NCI-H2227 treated with DMSO at 0.1 percent for 48 hours (cell line): ENCODE measurements at places on chromosomes 5 and 9.

- DNase-seq = no peak
Observed at GRCh38 chr5:118185018-118185417, 803.3 kb downstream of the DTWD2 start.

GRCh38 chr5:32646061-32646969 lies 61.0 kb downstream of the SUB1 start:
- no peak for DNase-seq

- no peak for DNase-seq
Observed at GRCh38 chr5:117497601-117498000, 923.0 kb upstream of the SEMA6A start.

- no peak for DNase-seq
Observed at GRCh38 chr9:115764645-115765044, 388.9 kb upstream of the PAPPA start.

DNA sequence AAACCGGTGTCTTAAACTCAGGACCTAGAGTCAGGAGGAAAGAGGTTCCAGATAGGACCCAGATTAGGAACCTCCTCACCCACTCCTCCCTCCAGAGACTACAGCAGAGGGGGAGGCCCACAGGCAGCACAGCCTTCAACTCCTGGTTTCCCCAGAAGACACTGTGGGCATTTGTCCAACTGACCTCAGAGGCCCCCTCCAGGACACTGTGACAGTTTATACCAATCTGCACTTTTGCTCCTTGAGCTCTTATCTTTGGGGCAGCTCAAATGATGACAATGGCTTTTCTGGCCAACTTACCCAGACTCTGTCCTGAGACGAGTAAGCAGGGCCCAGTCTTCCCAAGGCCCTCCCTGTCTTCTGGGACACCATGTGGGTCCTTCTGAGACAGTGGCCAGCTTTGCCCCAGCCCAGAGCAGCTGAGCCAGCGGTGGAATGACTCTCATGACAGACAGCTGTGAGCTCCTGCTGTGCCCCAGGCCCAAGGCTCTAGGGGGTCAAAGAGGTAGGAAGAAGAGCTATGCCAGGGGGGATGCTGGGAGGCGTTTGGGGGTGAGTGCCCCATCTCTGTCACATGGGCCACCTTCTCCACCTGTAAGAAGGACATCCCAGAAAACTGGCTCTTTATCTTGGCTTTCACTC lies 14.3 kb downstream of the OR2V2 start:
- no peak for DNase-seq

GRCh38 chr5:150299571-150300327 lies 3.0 kb downstream of the ARSI start:
- no peak for DNase-seq

GRCh38 chr5:68141494-68141893 lies 74.1 kb upstream of the PIK3R1 start:
- DNase-seq = no peak

DNA sequence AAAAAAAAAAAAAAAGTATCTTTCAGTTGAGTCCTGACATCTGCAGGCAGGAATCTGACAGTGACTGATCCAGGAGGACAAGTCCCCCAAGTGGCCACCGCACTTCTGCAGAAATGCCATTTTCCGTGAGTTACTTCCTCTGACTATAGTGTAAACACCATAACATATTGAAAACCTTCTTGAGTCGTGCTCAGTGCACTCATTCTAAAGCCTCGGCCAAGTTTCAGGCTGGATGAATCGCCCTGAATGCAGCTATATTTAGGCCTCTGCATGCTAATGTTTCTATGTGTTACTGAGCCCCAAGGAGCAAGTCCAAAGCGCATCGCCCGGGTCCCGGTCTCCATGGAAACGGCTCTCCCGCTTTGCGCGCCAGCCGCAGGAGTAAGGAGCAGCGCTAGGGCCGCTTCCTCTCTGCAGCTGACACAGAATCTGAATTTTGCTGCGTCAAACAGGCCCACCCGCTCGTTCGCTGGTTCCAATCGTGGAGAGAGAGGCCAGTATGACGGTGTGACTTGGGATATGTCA lies 335.4 kb downstream of the MSX2 start:
- DNase-seq = no peak

DNA sequence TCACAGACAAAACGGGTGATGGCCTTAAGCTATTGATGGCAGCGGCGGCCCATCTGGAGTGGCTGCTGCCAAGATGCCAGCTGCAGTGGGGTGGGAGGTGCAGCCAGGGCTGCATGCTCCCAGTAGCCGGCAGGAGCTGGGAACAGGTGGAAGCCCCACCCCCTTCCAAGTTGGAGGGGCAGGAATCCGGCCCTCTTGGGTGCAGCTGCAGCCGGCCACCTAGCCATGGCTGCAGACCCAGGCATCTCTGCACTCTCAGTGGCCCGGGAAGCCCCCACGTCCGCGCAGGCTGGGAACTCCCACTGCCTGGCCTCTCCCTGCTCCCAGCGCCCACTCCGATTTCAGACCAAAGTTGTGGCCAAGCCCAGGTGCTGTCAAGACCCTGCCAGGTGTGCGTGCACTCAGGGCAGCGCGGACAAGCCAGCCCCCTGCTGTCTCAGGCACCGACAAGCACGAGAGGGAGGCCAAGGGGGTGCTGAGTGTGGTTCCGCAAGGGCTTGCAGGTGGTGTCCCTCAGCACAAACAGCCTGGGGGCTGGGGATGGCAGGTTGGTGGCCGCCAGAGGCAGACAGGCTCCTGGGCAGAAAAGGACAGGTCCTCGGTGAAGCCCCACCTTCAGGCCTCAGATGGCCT lies 115.1 kb upstream of the TSLP start:
- DNase-seq = no peak

DNA sequence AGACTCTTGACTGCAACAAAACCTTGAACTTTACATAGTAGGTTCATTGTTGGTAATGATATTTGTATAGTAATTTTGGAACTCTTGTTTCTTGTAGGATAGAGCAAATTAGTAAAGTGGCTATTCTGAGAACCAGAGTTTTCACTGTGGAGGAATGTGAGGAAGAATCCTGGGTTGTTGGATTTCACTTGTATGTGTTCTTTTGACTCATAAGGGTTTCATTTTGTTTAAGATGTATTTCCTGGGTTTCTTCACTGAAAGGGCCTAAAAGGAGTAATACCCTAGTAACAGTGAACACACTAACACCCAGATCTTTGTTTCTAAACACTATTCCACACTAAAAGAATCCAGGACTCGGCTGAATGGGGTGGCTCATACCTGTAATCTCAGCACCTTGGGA lies 20.1 kb downstream of the TTC1 start:
- DNase-seq = no peak

- no peak for DNase-seq
Observed at GRCh38 chr5:139379626-139380449, 3.3 kb downstream of the SLC23A1 start.

- no peak for DNase-seq
Observed at GRCh38 chr5:87457706-87458105, 45.0 kb upstream of the CCNH start.

DNA sequence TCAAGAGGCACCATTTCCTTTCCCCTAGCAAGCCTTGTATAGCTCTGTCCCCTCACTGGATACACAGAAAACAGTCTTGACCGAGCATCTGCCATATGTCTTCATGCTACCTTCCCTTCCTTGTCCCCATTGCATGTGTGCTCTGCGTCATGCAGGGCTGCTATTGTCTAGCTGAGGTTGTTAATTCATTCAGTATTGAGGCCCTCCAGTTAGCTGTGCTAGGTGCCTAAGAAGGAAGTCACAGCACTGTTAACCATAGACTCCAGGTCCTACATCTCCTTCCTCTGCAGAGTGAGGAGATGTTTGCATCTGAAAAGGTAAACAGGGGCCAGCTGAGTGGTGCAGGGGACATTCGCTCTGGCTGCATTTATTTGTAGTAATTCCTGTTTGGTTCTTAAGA lies 48.2 kb downstream of the SLC1A3 start:
- DNase-seq = no peak

GRCh38 chr9:108271646-108272348 lies 584.0 kb downstream of the ACTL7B start:
- no peak for DNase-seq

DNA sequence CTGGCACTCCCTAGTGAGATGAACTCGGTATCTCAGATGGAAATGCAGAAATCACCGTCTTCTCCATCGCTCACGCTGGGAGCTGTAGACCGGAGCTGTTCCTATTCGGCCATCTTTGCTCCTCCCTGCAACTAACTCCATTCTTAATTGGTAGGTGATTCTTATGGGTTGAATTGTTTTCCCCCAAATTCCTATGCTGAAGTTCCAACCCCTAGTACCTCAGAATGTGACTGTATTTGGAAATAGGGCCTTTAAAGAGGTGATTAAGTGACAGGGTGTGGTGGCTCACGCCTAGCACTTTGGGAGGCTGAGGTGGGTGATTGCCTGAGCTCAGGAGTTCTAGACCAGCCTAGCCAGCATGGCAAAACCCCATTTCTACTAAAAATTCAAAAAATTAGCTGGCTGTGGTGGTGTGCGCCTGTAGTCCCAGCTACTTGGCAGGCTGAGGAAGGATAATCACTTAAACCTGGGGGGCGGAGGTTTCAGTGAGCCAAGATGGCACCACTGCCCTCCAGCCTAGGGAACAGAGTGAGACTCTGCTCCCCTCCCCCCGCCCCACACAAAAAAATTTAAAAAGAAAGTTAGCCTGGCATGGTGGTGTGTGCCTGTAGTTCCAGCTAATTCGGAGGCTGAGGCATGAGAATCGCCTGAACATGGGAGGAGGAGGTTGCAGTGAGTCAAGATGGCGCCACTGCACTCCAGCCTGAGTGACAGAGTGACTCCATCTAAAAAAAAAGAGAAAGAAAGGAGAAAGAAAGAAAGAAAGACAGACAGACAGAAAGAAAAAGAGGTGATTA lies 25.2 kb upstream of the FOCAD start:
- no peak for DNase-seq

GRCh38 chr5:111810112-111810511 lies 53.1 kb upstream of the NREP start:
- no peak for DNase-seq

DNA sequence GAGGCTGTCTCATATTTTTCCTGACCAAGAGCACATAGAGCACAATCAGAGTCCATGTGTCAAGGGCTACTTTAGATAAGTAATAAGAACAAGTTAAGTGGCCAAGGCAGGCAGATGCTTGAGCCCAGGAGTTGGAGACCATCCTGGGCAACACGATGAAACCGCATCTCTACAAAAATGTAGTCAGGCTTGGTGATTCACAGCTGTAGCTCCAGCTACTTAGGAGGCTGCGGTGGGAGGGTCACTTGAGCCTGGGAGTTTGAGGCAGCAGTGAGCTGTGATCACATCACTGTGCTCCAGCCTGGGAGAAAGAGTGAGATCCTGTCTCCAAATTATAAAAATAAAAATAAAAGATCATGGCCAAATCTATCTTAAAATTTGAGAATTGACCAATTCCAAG lies 767.9 kb upstream of the CTNND2 start:
- no peak for DNase-seq

GRCh38 chr5:77008413-77008812 lies 21.8 kb upstream of the AGGF1 start:
- no peak for DNase-seq

GRCh38 chr5:24163091-24163490 lies 481.7 kb downstream of the CDH10 start:
- DNase-seq = no peak

DNA sequence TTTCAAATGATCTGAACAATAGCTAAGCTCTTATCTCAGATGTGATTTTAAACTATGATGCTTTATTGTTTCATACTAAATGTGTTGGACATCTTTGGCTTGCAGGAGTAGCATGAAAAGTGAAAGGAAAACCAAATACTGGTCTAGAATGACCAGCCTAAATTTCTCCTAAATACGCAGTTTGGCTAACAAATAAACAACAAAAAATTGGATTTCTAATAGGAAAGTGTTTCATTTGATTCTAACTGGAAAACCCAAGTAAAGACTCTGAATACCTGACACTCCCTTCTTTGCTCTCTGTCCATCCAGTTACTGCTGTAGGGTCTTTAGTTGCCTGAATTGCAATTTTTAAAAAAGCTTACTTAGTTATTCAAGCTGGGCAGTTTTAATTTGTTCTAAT lies 111.7 kb upstream of the ACOT12 start:
- DNase-seq = no peak

DNA sequence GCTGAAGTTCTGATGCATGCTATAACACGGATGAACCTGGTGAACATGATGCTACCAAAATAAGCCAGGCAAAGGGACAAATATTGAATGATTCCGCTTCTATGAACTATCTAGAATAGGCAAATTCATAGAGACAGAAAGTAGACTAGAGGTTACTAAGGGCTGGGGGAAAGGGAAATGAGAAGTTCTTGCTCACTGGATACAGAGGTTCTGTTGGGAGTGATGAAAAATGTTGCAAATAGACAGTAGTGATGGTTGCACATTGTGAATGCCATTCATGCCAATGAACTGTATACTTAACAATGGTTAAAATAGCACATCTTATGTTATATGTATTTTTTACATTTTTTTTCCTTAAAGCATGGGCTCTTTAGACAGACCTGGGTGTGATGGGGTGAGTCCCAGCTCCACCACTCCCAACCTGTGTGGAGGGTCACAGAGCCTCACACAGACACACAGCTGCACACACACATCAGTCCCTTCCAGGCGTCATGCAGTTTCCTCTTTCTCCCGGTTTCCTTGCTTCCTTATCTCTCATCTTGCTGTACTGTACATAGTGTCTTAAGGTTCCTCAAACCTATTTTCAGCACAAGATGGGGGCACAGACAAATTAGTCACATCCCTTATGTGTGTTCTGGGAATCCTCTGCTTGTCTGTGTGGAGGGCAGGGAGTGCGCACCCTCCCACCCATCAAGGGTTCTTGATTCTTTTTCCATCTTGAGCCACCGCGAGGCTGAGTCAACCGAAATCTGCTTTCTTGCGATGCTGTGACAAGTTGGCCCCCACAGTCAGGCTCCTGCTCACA lies 192.9 kb downstream of the CRB2 start:
- no peak for DNase-seq

DNA sequence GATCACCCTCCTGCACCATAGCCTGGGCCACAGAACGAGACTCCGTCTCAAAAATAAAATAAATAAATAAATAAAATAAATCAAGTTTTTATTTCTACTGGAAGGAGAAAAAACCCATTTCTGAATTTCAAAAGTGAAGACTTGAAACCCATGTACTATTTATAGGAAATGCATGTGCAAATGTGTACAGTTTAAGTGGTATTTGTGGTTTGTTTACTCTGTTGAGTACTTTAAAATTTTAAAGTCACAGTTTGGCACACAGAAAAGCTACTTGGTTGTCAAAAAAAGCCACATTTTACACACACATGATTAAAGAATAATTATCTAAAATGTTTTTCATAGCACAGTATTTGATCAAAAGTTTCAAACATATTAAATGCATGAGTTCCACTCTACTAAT lies 43.6 kb downstream of the NR3C1 start:
- DNase-seq = no peak

- DNase-seq = no peak
Observed at GRCh38 chr9:126453156-126453963, 126.7 kb downstream of the MVB12B start.

GRCh38 chr9:131419026-131419614 lies 25.2 kb downstream of the PRRC2B start:
- DNase-seq = no peak

- peak; percentile 4 for DNase-seq
Observed at GRCh38 chr5:83430130-83431010, 41.2 kb upstream of the VCAN start.
